B cell (primary cell): ENCODE measurements at places on chromosomes 16 and 17.
A peak's percentile ranks its signal among the peaks of the same experiment; 100 is the strongest.

- no peak for DNase-seq
Observed at GRCh38 chr16:4383591-4384444, 12.2 kb downstream of the VASN start.

DNA sequence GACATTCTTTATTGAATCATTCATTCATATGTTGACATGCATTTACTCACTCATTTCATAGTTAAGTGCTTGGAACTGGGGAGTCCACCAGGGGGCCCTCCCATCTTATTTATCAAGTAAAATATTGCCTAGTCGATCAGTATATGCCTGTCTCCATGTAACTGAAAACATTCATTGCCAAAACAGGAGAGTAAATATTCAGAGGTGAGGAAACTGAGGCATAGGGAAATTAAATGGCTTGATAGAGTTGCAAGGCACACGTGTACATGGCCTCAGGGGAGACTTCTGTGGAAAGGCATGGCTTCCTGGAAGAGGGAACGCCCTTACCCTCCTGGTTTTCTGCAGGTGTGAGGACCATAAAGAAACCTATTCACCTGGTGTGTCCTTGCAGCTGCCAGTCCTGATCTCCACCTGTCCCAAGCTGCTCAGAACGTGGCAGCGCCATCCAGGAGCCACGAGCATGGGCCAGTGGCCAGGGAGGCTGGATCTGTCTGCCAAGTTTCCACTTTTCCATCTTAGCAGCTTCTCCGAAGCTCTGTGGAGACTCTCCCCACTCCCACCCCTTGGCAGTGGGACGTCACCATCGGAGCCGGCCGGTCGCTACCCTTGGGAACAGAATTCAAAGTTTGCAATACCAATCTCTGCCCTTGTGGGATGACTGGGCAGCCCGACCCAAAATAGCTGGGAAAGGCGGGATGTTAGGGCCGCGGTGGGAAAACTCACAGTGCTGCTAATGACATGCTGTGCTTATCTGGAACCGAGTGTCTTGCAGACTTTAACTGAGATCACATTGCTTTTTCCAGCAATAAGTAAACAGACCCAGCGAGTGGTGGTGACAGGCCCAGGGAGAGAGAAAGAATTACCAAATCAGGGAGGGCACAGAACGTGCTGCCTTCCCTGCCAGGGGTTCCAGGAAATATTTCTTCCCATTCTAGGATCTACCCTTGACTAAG is 4.1 kb upstream of the C1QTNF1 start:
- peak; percentile 50 for DNase-seq

DNA sequence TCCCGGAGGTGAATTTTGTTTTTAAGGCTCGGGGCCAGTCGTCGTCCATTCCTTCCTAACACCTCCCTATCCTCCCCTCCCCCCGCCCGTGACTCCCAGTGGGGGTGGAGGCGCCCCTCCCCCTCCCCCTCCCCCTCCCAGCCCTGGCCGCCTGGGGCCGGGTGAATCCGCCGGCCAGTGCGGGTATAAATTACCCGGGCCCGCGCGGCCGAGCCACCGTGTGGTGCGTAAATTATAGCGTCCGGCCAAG is 2.0 kb upstream of the GSE1 start:
- no peak for DNase-seq

DNA sequence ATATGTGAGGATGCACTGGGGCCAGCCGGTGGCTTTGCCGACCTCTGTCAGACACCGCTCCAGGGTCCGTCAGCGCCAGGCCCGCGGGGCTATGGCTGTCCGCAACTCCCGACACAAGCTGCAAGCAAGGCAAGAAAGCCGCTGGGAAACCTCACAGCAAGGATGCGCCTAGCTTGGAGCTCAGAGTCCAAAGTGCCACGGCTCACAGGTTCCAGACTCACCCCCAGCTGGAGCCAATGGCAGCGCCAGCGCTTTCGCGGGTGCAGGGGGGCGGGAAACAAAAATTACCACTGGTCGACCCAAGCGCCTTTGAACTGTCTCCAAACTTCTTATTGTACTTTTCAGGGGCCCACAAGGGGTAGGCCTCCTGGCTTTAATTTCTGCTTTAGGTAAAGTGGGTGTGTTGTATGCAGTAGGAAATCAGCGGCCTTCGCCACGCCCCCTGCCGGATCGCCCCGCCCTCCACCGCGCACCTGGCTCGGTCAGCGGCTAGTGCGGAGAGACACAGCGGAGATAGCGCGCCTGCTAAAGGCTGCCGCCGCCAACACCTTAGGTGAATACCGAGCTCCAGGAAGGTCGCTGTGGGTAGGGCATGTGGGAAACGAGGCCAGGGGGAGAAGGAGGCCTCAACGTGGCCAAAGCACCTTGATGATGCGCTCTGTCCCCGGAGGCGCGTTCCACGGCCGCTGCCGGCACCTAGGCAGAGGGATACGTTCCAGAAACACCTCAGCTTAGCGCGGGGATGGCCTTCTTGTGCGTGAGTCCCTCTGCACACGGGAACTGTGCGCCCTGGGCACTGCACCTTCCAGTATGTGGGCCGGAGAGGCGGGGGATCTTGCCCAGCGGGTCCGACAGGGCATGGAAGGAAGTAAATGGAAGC is 61.0 kb upstream of the RBL2 start:
- peak; percentile 39 for DNase-seq

DNA sequence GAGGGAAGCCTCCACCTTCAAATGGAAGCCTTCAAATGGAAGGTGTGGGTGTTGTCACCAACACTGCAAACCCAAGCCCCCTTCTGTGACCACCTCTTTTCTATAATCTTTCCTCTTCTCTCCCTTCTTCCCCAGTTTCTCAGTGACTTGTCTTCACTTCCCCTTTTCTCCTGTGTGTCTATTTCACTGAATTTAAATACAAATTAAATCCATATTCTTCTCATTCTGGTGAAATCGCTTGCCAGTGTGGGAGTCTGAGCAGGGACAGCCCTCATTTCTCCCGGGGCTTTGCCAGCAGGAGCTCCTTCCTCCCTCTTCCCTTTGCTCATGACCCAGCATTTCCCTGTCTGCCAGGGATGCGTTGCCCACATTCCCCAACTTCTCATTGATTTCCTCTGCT is 6.4 kb upstream of the ITGAX start:
- DNase-seq, result peak; percentile 45

DNA sequence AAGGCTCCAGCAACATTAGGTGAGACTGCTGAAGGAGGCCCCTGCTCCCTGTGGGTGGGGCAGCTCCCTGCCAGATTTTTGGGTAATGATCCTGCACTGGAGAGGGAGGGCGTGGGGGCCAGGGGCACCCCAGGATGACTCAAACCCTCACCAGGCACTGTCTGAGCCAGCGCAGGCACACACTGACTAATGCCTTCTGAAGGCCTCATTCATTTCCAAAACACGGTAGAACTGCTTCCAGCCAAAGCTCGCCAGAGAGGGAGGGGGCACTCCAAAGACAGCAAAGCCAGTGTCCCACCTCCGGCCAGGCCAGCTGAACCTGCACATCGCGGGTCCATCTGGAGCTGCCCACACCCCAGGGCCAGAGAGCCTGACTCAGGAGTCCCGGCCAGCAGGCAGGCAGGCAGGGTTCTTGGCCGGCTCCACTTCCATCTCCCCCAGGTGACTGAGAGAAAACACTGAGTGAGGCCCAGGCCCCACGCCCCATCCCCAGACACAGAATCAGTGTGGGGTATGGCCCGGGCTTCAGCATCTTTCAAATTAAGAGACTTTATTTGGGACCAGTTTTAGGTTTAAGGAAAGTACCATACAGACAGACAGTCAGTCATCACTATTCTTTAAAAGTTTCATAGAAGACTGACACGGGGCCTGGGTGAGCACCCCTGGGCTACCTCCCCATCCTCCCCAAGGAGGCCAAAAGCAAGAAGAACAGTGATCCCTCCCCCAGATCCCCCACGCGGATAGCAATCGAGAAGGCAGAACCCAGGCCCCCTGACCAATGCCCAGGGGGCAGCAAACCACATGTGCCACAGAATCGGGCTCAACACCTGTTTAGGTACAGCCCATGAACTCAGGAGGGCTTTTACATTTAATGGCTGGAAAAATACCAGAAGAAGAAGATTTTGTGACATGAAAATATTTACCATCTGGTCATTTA is 2.3 kb downstream of the PIEZO1 start:
- peak; percentile 50 for DNase-seq

DNA sequence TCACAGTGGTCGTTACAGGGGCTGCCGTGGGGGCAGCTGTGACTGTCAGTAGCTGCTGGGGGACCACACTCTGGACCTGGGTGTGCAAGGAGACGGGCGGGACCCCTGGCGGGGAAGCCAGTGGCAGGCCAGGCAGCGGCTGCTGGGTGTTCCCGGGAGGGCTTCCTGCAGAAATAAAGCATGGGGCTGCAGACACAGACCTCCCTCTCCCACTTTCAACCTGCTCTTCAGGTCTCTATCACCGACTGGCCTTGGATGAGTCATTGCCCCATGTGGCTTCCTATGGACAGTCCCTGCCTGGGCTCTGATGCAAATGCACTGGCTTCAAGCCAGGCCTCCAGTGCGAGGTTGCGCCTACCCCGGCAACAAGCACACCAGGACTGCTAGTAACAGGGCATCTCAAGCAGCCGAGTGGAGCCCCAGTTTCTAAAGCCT is 17.2 kb downstream of the SREBF1 start:
- no peak for DNase-seq

GRCh38 chr17:36705283-36705795 is 104.0 kb downstream of the MRM1 start:
- no peak for DNase-seq

DNA sequence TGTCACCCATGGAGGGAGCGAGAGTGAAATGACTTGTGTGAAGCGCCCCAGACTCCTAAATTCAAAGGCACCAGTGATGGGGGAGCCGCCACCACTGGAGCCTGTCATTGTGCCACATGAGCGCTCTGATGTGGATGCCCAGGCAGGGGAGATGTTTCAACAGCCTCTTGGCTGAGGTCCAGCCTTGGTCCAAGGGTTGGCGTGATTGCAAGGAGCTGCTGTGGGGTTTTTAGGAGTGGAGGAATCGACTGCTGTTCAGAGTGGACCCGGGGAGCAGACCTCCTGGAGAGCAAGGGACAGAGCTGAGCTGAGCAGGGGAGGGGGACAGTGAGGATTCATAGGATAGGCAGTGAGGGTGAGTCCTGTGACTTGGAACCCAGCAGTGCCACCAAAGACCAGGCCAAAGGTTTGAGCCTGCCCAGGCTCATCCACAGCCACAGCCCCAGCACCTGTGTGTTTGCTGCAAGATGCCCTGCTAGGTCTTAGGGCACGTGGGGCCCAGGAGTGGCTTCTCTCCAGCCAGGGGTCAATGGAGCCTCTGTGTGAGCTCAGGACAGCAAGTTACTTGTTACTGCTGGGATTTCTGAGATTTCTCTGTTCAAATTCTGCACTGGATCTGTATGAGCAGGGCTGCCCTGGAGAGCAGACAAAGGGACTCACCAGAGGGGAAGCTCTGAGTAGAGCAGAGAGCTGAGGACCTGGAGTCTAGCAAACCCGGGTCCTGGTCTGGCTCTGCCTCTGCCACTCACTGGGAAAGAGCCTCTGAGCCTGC is 20.3 kb downstream of the RHBDL3 start:
- DNase-seq, result no peak

- DNase-seq, result no peak
Observed at GRCh38 chr17:79439493-79439892, 171.4 kb downstream of the RBFOX3 start.
